Diencephalon (tissue), 1 donor: ENCODE measurements at places on chromosomes 6 and 20. TPM values are rescaled to one million over a fixed set of nuclear protein-coding genes. Genes with fewer than 3 reads are reported as not detected.

SFTA2 gene
- not detected for total RNA-seq

ENPP4 gene
- 41.8 TPM for total RNA-seq

ANKRD66 gene
- total RNA-seq = 3.5 TPM

SLC17A2 gene
- total RNA-seq = not detected

PXDC1 gene
- total RNA-seq = 11.1 TPM

BMP5 gene
- 5.5 TPM for total RNA-seq

PBOV1 gene
- total RNA-seq = not detected

SEMG1 gene
- not detected for total RNA-seq

ZSCAN23 gene
- 17.5 TPM for total RNA-seq

POPDC3 gene
- 1.2 TPM for total RNA-seq

DNAH8 gene
- total RNA-seq = under 0.01 TPM

ERVFRD-1 gene
- total RNA-seq = not detected
